ENCODE measurements at places on chromosomes 6 and 20.

- no peak for DNase-seq
Measured at GRCh38 chr20:59400708-59401107, 100.3 kb downstream of the EDN3 start.

DNA sequence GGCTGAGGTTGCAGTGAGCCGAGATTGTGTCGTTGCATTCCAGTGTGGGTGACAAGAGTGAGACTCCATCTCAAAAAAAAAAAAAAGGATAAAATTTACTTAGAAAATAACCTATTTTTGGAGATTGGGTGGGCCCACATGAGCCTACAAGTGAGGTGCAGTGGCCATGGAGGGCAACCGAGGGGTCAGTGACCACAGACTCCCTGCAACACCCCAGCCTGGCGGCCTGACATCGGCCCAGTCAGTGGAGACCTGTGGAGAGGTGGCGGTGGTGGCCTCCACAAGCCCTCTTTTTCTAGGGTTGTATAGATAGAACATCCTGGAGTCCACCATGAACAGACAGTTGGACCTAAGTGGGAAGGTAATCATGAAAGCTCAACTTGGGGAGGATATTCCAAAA, 52.7 kb downstream of the BTBD9 start:
- DNase-seq: no peak

- no peak for DNase-seq
Measured at GRCh38 chr20:24862606-24863005, 86.5 kb upstream of the CST7 start.

GRCh38 chr20:36604952-36605398, 604 bp upstream of the RAB5IF start:
- DNase-seq: no peak

GRCh38 chr6:32187009-32187709, 2.8 kb downstream of the PBX2 start:
- DNase-seq: no peak

DNA sequence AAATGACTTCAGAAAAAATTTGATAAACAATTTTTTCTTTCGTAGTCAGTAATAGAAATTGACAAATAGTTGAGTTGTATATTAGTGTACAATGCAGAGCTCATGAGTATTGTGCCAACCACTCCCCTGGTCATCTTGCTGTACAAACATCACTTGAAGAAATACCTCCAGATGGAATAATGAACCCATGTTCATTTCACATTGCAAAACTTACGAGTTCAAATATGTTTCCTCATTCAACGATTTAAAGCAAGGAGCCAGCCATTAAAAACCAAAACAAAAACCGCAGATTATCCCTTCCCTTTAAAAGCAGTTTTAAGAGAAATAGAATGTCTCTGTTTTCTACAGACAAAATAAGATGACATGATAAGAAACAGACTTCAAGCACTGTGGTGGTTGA, 62.5 kb downstream of the RALGAPA2 start:
- DNase-seq: no peak

DNA sequence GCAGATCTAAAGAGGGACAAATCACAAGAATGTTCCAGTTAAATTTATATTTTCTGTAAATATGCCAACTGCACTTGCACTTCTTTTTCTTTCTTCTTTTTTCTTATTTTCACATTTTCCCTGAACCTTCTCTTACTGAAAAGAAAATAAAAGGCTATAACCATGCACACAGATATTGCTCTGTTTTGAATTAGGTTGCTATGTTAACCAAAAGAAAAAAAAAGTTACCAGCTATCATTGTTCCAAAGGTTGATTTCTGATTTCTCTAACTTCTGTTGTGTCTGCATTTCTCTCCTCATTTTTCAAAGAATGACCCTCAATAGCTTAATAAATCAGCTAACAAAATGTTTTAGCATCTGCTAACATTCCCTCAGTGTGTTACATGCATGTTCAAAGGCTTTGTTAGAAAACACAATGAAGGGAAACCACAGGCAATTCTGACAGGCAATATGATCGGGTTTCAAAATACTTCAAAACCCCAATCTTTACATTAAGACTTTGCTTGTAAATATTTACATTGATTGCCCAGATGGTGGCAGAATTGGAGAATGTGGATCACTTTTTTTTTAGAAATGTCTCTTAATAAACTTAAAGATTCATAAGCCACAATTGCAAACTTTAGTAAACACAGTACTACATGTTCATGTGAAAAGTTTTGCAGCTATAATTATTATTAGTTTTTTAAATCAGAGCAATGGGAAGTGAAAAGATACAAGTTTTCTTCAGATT, 928.3 kb upstream of the FLRT3 start:
- DNase-seq: no peak

GRCh38 chr6:106611030-106611429, 18.3 kb downstream of the RTN4IP1 start:
- DNase-seq: no peak

- DNase-seq: no peak
Measured at GRCh38 chr6:105949869-105950268, 136.3 kb upstream of the PRDM1 start.

GRCh38 chr6:138397128-138398122, 6.6 kb upstream of the HEBP2 start:
- DNase-seq: no peak

- no peak for DNase-seq
Measured at GRCh38 chr6:150755042-150755441, 110.5 kb upstream of the MTHFD1L start.

GRCh38 chr6:148713921-148714320, 32.9 kb upstream of the UST start:
- no peak for DNase-seq

- no peak for DNase-seq
Measured at GRCh38 chr20:8076306-8077136, 55.5 kb upstream of the PLCB1 start.

GRCh38 chr6:158703837-158704822, 54.3 kb downstream of the SYTL3 start:
- peak; percentile 61 for DNase-seq

GRCh38 chr6:158565482-158566040, 5.7 kb downstream of the TMEM181 start:
- DNase-seq: no peak

GRCh38 chr20:12575352-12576095, 433.2 kb upstream of the SPTLC3 start:
- no peak for DNase-seq

- DNase-seq: no peak
Measured at GRCh38 chr6:160270347-160270746, 11.7 kb upstream of the SLC22A2 start.

DNA sequence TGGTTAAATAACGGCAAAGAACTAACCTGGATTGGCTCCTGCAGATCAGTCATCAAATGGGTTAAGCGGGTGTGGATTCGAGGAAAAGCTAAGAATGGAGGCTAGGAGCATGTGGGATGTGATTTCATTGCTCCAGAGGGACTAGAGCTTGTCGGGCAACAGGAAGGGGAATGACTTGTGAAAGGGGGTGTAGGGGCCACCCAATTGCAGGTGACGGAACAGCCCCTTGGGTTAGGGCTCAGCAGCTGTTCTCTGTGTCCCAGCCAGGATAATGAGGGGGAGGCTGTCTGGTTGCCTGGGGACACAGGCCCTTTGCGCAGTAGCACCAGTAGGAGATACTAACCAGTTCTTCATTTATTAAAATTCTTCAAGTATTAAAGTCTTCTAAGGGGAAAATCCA, 25.0 kb upstream of the MRPS18A start:
- no peak for DNase-seq

DNA sequence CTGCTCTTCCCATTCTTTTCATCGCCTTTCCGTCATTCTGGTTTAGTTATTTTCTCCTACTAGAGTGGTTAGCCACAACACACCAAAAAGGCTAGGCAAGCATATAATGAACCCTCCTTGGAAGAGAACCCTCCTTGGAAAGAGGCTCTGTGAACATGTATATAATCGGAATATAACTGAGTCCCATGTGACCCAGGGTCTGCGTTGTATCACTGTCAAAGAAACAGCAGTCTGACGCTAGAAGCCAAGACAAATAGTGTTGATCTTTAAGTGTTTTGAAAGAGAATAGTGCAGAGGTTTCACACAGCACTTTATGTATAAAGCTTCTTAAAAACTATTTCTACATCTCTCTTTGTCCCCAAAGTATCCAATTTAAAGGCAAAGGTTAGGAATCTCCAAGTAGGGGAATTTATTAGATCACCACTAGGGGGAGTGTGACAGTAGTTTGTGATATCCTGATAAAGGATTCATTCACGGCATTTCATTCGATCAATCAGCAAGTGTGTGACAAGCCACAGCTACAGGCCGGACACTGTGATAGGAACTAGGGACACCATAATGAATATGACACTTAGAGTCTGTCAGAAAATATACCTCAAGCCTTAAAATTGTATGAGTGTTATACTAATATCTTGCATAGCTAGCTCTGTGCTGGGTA, 395.3 kb downstream of the CD109 start:
- DNase-seq: peak; percentile 45

- DNase-seq: no peak
Measured at GRCh38 chr20:58549231-58550209, 34.3 kb upstream of the APCDD1L start.

GRCh38 chr6:40723967-40724366, 136.8 kb upstream of the LRFN2 start:
- DNase-seq: no peak

- DNase-seq: no peak
Measured at GRCh38 chr6:55033016-55033546, 141.2 kb upstream of the HCRTR2 start.

GRCh38 chr6:71457929-71458328, 169.3 kb downstream of the OGFRL1 start:
- no peak for DNase-seq

GRCh38 chr6:84492241-84493165, 265.1 kb upstream of the CEP162 start:
- no peak for DNase-seq

DNA sequence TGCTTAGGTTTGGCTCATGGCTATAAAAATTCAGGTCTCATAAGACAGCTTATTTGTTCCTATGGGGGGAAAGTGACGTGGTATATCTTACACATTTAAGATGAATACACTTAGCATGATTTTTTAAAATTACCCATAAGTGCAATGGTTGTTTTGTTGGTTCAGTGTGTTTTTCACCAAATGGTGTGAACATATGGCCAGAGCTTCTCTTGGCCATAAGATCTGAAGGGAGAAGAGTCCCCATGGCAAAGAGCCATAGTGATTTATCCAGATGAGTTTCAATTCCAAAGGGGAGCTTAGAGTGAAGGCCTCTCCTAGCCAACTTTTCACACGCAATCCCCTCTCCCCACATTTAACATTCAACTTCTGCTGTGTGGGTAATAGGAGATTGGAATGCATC, 107.6 kb downstream of the TMEM242 start:
- no peak for DNase-seq

DNA sequence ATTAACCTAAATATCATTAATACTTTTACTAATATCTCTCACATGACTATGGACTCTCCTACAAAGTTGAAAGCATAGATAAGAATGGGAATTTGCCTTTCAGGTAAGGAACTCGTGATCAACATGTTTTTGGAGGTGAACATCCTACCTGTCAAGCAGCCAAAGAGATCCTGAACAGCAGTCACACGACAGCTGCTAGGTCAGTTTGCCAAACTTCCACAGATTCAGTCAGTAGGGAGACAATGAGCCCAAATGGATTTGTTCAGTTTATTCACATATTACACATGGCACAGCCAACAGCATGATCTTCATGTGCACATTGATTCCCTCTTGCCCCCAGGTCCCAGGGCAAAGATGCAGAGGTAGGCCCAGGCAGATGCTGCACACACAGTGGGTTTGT, 86.1 kb upstream of the LOC128125822 start:
- DNase-seq: no peak

- DNase-seq: no peak
Measured at GRCh38 chr6:81999270-81999669, 246.8 kb upstream of the TENT5A start.

All from neuronal stem cell (in vitro differentiated cells).